ENCODE measurements at places on chromosomes 1 and 21.

- DNase-seq, result peak; percentile 60
Measured at GRCh38 chr1:21814241-21814918, 2.3 kb downstream of the LDLRAD2 start.

- no peak for DNase-seq
Measured at GRCh38 chr1:77831976-77832711, 52.7 kb downstream of the MIGA1 start.

GRCh38 chr1:245957427-245957826 lies 549.7 kb downstream of the SMYD3 start:
- DNase-seq, result no peak

DNA sequence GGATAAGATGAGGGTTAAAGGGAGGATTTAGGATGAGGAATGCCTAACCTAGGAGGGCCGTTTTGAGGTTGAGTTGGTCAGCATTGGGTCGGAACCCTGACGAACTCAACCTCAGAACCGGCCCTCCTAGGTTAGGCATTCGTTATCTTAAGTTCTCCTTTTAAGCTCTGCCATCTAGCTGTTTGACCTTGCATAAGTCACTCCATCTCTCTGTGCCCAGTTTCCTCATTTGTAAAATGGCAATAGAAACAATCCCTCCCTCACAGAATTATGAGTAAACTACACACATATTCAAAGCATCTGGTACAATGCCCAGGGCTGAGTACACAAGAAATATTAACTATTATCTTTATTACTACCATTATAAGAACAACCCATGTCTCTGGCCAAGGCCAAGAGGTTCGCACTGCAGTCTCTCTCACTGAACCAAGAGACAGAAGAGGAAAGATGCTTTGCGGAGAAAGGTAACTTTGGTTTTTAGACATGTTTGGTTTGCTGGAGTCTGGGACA lies 4.8 kb downstream of the ABCB10 start:
- DNase-seq, result no peak

DNA sequence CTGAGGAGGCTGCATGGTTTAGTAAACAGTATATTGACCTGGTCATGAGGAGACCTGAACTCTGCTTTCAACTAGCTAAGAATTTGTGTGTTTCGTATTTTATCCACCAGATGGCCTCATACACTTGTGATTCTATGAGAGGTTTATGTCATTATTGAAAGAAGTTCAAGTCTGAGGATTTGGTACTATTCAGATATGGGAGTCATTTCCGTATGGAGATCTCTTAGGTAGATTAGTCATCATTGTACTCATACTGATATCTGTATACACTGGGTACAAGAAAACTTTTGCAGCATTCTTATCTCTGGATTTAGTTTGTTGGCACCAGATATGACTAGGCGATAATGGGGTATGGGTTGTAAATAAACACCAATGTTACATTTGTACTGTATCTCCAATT lies 26.6 kb downstream of the ATF6 start:
- peak; percentile 71 for DNase-seq

GRCh38 chr1:17405898-17406759 lies 33.3 kb downstream of the RCC2 start:
- DNase-seq, result peak; percentile 87

DNA sequence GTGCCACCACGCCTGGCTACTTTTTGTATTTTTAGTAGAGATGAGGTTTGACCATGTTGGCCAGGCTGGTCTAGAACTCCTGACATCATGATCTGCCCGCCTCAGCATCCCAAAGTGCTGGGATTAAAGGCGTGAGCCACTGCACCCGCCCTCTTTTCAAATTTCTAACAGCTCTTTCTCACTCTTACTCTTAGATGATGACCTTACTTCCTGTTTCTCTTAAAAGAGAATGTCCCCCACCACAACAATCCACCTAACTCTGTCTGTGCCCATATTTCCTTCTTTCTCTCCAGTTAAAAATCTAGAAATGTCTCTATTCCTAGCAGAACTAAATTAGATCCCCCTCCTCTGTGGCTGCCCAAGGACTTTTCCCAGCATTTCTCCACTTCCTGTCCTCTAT lies 46.6 kb upstream of the RGS2 start:
- DNase-seq, result no peak

- no peak for DNase-seq
Measured at GRCh38 chr1:83500987-83501591, 497.8 kb downstream of the TTLL7 start.

DNA sequence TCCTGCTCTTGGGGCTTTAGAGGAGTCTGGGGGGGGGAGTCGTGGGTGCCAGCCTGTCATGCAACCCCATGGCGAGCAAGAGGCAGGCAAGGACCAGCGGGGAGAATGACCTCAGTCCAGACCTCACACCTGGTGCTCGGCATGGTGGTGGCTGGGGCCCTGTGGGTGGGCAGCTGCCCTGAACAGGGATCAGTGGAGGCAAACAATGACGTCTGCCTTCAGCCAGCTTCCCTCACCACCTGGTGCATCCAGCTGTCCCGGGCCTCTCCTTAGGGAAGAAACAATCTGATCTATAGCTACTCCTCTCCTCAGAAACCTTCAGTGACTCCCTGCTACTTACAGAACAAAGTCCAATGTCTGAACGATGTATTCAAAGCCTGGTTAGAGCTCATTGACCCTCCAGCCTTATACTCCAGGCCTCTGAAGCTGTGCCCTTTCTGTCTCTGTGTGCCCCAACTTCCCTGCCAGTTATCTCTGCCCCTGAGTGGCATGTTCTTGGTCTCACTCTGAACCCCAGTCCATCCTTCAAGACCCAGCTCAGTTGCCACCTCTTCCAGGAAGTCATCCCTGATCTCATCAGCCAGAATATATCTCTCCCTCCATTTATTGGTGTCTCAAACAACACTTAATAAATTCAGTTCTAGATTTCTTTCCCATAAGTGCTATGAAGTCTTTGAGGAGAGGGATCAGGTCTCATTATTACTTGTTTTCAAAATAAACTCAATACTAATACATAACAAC lies 6.6 kb downstream of the PADI2 start:
- DNase-seq, result no peak

DNA sequence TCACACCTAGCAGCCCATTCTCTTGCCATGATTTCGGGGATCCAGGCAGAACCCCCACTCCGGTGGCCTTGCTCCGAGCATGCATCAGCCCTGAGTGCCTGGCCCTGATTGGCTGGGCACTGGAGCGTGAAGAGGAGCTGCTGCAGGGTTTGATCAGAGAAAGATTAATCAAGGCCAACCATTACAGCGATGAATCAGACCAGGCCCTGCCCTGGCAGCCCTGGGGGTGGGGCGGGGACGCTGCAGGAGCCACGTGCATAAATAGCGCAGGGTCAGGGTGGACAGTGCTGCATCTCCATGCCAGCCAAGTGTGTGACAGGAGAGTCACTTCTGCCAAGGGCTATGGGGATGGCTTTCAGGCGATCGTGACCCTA lies 3.4 kb upstream of the FAM131C start:
- peak; percentile 72 for DNase-seq

DNA sequence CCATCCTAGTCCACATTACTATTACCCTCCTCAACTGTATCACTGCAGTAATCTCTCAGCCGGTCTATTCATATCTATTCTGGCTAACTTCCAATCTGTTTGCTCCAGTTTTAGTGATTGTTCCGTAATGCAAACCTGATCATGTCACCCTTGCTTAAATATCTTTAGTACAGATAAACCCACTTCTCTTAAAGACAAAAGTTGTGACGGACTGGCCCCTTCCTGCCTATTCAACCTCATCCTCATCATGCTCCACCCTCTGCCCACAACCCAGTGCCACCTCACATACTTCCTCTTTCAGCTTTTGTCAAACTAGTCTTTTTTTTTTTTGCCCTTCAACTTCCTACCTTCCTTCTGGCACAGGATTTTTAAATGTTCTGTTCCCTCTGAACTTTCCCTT lies 2.8 kb upstream of the C1orf162 start:
- no peak for DNase-seq

GRCh38 chr1:33153650-33154049 lies 28.2 kb downstream of the TRIM62 start:
- DNase-seq, result no peak

DNA sequence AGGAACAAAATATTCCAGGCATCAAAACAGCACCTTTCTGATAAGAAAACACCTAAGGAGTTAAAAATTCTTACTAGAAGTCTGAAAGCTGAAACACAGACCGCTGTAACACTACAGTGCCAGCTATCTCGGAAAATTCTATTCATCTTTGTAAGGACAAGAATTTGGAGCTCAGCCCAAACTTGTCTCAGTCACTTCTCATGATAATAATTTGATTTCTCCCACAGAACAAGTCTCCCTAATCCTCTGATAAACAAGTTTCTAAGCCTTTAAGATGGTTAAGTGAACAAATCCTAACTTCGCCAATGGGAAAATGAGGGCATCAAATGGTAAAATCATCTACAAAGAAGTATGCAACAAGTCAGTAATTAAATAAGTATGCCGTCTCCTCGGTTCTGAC lies 59.9 kb downstream of the SIPA1L2 start:
- no peak for DNase-seq

DNA sequence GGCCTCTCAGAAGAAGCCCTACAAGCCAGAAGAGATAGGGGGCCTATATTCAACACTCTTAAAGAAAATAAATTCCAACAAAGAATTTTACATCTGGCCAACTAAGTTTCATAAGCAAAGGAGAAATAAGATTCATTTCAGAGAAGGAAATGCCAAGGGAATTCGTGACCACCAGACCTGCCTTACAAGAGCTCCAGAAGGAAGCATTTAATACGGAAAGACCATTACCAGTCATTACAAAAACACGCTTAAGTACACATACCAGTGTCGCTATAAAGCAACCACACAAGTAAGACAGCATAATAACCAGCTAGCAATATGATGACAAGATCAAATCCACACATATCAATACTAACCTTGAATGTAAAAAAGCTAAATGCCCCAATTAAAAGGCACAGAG lies 704.9 kb upstream of the CHRM3 start:
- no peak for DNase-seq

- no peak for DNase-seq
Measured at GRCh38 chr21:34869545-34869944, 179.6 kb downstream of the RUNX1 start.

- DNase-seq, result no peak
Measured at GRCh38 chr1:170560681-170561285, 28.8 kb downstream of the GORAB start.

GRCh38 chr1:220317161-220317560 lies 44.9 kb upstream of the RAB3GAP2 start:
- DNase-seq, result no peak

DNA sequence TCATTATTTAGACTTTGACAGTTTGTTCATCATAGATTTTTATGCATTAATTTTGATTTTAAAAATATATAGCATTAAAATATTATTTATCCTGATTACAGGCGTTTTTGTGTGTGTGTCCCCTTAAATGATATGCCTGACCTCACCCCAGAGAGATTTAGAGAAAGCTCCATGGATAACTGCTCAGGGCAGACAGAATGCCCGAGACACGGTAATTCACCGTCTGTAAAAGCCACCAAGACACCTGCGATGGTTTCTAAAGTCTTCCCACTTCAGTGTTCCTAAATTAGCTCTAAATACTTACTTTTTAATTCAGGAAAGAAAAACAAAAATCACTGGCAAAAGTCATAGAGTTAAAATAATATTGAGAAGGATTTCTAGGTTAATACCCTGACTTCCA lies 350.6 kb upstream of the RUNX1 start:
- no peak for DNase-seq

DNA sequence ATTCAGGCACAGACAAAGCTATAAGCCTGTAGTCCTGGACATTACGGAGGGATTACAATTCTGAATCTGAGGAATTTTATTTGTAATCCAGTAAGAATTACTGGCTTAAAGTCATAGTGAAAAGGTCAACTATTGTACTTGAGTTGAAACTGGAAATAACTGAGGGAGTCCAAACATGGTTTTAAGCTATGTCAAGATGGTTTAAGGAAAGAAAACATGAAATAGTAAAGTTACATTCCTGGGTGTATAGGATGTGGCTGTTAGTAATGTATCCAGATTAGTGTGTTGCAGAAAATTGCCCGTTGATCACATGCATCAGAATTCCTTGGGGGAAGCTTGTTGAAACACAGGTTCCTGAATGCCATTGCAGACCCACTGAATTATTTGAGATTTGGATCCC lies 124.8 kb upstream of the GORAB start:
- DNase-seq, result no peak

DNA sequence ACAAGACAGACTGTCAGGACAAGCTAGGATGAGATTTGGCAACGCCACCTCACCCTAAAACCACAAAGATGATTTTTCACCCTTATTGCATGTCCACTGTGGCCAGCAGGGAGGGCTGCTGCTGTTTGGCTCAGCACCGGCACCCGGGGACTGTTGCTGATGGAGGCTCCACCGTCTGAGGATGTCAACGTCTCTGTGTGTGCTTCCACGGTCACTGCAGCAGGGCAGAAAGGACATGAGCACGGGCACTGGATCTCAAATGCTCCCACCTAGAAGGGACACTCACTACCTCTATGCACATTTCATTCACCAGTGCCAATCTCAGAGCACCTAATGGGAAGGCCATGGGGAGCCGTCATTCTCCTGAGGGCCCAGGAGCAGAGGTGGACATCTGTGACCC lies 599.6 kb downstream of the PTPRU start:
- DNase-seq, result no peak

GRCh38 chr1:209850342-209850979 lies 22.7 kb downstream of the UTP25 start:
- DNase-seq, result peak; percentile 74

DNA sequence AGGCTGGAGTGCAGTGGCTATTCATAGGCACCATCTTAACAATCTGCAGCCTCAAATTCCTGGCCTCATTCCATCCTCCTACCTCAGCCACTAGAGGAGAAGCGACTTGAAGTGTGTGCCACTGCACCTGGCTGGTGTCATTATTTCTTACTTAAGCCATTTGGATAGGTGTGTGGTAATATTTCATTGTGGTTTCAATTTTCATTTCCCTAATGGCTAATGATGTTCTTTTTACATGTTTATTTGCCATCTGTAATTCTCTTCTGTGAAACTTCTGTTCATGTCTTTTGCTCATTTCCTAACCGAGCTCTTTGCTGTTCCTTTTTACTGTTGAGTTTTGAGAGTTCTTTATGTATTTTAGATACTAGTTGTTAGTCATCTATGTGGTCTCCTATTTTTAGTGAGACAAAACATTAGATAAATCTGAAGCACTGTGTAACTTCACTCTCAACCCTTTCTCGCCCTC lies 66.8 kb downstream of the SLC27A3 start:
- no peak for DNase-seq

DNA sequence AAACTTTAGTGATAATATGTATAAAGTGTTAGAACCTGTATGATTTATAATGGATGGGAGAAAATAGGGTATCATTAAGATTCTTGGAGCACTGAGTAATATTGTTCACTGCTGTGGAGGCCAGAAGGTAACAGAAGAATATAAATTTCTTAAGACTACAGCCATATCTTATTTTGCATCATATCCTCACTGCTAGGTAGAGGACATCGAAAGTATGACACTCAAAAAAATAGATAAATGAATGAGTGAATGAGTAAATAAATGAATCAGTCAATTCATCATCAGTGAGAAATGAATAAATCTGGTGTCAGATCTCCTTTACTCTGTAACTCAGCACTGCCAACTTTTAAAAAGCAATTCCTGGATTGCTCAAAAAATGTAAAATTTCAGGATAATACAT lies 33.2 kb downstream of the RGS13 start:
- DNase-seq, result no peak

All from GM03348 (cell line).